ENCODE measurements at places on chromosomes 4 and X.
A peak's percentile ranks its signal among the peaks of the same experiment; 100 is the strongest.

- no peak for DNase-seq
- no peaks in the 10 kb centered on the region for H3K36me3 ChIP-seq
- H3K4me1 ChIP-seq: no peaks in the 10 kb centered on the region
- H3K27ac ChIP-seq: no peak overlapping the region
These were observed 248.1 kb downstream of the EVC2 start for GRCh38 chr4:5460106-5460801.

DNA sequence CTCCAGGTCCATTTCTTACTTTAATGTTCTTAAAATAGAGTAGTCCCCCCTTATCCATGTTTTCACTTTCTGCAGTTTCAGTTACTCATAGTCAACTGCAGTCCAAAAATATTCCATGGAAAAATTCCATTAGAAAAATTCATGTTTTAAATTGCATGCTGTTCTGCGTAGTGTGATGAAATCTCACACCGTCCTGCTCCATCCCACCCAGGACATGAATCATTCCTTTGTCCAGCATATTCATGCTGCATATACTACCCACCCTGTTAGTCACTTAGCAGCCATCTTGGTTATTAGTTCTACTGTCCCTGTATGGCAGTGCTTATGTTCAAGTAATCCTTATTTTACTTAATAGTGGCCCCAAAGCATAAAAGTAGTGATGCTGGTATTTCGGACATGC is 5.4 kb upstream of the PDLIM5 start:
- H3K27me3 ChIP-seq: no peaks in the 10 kb centered on the region
- H3K4me3 ChIP-seq: no peak overlapping the region
- H3K27ac ChIP-seq: peak overlapping the region; percentile 69
- no peaks in the 10 kb centered on the region for H3K36me3 ChIP-seq
- DNase-seq: no peak
- H3K4me1 ChIP-seq: peaks cover 31% of the 10 kb centered on the region

- H3K4me3 ChIP-seq: no peak overlapping the region
- H3K36me3 ChIP-seq: no peaks in the 10 kb centered on the region
- H3K4me1 ChIP-seq: no peaks in the 10 kb centered on the region
- H3K27me3 ChIP-seq: no peaks in the 10 kb centered on the region
- H3K27ac ChIP-seq: no peak overlapping the region
- no peak for DNase-seq
These were observed 172.9 kb downstream of the PRDM5 start for GRCh38 chr4:120749445-120750151.

GRCh38 chr4:188008377-188008776 is 12.8 kb downstream of the ZFP42 start:
- no peaks in the 10 kb centered on the region for H3K4me1 ChIP-seq
- H3K36me3 ChIP-seq: no peaks in the 10 kb centered on the region
- H3K4me3 ChIP-seq: no peak overlapping the region
- H3K27ac ChIP-seq: peak overlapping the region; percentile 44

- no peaks in the 10 kb centered on the region for H3K27me3 ChIP-seq
- no peak overlapping the region for H3K4me3 ChIP-seq
- no peaks in the 10 kb centered on the region for H3K36me3 ChIP-seq
- no peak overlapping the region for H3K27ac ChIP-seq
These were observed 389.2 kb downstream of the IQCM start for GRCh38 chr4:149426461-149426860.

GRCh38 chr4:175787948-175788347 is 24.1 kb downstream of the GPM6A start:
- no peak overlapping the region for H3K27ac ChIP-seq
- H3K4me3 ChIP-seq: no peak overlapping the region
- H3K27me3 ChIP-seq: no peaks in the 10 kb centered on the region
- no peaks in the 10 kb centered on the region for H3K4me1 ChIP-seq
- DNase-seq: no peak
- no peaks in the 10 kb centered on the region for H3K36me3 ChIP-seq

GRCh38 chrX:9318213-9318612 is 146.6 kb upstream of the TBL1X start:
- no peak overlapping the region for H3K4me3 ChIP-seq
- no peak for DNase-seq
- no peak overlapping the region for H3K27ac ChIP-seq
- H3K27me3 ChIP-seq: no peaks in the 10 kb centered on the region
- H3K4me1 ChIP-seq: no peaks in the 10 kb centered on the region
- H3K36me3 ChIP-seq: no peaks in the 10 kb centered on the region

DNA sequence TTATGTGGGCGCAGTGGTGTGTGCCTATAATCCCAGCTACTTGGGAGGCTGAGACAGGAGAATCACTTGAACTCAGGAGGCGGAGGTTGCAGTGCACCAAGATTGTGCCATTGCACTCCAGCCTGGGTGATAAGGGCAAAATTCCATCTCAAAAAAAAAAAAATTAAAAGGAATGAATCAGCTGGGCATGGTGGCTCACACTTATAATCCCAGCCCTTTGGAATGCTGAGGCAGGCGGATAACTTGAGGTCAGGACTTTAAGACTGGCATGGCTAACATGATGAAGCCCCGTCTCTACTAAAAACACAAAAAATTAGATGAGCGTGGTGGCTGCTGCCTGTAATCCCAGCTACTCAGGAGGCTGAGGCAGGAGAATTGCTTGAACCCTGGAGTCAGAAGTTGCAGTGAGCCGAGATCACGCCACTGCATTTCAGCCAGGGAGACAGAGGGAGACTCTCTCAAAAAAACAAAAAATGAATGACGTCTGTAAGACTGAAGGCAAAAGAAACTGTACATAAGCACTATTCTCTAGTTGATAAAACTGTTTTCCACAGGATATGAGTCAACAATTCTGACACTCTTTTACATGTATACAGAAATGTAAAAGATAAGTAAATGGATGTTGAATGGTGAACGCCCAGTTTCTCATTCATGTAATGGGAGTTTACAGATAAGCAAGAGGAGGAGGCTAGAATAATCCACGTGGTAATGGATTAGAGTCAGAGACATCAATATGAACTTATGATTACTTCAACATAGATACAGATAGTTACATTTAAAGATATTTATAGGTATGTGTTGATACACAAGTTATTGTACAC is 22.2 kb downstream of the CENPC start:
- H3K36me3 ChIP-seq: peaks cover 22% of the 10 kb centered on the region
- no peaks in the 10 kb centered on the region for H3K27me3 ChIP-seq
- no peaks in the 10 kb centered on the region for H3K4me1 ChIP-seq

DNA sequence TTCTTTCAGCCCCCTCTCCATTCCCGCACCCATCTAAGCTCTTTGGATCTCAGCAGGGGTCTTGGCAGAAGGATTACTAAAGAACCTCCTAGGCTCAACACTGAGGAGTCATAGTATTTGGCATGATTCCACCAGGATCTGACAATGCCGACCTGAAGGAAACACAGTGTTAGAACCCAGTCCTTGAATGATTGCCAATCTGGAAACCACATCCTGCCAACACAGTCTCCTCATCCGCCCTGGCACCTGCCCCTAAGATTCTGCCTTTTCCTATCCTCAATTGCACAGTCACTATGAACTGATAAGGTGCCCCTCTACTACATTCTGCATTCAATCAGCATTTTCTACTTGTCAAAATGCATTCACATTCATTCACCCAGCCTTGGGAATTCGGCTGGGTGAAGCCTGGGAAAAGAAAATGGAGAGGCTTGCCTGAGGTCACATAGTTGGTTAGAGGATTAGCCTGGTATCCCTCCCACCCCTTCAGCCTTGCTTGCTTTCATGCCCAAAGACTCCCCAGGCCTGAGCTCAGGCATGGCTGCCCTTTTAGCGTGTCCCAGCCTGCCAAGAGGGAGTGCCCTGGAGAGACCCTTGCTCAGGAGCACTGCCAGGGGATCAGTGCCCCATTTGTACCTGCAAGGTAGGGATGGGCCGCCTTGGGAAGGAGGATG is 2.2 kb upstream of the CLDN2 start:
- peak overlapping the region; percentile 21 for H3K27ac ChIP-seq
- no peaks in the 10 kb centered on the region for H3K36me3 ChIP-seq
- peaks cover 13% of the 10 kb centered on the region for H3K4me1 ChIP-seq

DNA sequence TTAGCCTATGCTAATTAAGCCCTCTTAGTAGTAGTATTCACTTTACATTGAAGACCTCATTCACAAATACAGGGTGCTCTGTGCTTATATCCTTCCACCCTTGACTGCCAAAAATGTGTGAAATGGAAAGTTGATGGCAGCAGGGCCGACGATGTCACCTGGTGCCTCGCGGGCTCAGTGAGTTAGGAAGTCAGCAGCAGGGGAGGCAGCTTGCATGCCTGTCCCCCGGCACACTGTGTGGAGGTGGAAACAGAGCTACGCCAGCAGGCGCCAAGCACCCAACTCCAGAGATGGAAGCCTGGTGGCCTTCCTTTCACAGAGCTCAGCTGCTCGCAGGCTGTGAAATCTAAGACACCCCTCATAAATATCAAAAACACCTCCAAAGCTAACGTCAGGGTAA is 8.4 kb downstream of the MSL3 start:
- no peak overlapping the region for H3K27ac ChIP-seq
- no peak for DNase-seq
- no peaks in the 10 kb centered on the region for H3K4me1 ChIP-seq
- H3K4me3 ChIP-seq: no peak overlapping the region
- H3K27me3 ChIP-seq: no peaks in the 10 kb centered on the region
- H3K36me3 ChIP-seq: peaks cover 23% of the 10 kb centered on the region

DNA sequence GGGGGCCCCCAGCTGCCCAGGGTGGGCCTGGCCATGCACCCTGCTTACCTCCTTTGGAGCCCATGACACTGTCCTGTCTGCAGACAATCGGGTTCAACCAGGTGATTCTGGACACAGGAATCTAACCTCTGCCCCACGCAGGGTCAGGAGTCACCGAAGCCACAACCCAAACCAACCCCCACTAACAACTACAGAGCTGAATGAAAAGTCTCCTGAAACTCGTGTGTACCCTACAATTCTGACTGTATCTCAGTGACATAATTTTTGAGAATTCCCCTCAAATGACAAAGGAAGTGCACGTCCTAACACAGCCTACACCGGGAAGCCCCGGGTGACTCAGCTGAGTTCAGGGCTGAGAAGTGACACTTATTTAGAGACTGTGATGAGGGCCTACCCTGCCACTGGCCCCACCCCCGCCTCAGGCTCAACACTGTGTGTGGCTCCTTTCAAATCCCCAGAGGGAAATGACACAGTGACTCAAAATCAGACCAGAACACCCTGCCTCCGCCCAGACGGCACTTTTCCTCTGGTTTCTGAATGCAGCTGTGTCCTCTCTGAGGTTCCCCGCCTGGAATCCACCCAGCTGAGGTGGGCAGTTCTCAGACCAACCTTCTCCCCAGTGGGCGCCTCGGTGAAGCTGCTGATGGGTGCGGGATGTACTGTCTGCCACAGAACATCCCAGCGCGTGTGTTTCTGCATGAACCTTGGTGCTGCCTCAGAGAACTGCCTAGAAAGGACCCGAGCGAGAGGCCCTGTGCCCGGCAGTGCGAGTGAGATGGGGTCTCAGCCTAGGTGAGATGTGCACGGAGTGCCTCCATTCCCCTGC is 9.9 kb downstream of the TNIP2 start:
- H3K27ac ChIP-seq: peak overlapping the region; percentile 46
- H3K4me3 ChIP-seq: no peak overlapping the region
- H3K4me1 ChIP-seq: peaks cover 21% of the 10 kb centered on the region
- DNase-seq: no peak

DNA sequence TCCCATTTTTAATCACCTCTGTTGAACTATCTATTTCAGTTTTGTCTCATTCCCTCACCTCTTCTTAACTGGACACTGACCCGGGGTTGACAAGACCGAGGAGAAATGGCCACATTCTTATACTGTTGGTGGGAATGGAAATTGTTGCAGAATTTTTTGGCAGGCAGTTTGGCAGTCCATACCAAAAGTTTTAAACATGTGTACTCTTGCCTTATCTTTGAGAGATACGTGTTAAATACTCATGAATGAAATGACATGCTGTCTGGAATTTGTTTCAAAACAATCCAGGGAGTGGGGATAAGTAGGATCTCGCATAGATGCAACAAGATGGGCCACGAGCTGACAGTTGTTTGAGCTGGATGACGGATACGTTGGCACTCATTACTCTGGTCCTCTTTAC is 12.1 kb downstream of the FGFBP1 start:
- H3K36me3 ChIP-seq: no peaks in the 10 kb centered on the region
- DNase-seq: no peak

DNA sequence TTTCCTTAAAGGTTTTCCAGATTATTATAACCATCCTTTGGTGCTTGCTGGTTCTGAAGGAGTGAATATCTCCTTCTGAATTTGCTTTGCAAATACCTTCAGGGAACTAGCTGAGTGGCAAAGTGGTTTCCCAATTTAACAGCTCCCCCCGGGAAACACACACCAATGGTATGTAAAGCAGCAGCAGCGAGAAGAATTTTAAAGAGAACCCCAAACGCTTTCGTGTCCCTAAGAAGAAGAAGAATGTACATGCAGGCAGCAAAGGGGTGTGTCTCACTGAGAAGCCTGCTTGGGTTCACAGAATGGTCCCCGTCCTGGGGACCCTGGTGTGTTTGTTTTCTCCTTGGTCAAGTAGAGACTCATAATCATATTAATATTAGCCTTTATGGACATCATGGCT is 4.2 kb upstream of the AKAP17A start:
- DNase-seq: no peak
- no peak overlapping the region for H3K27ac ChIP-seq
- H3K36me3 ChIP-seq: no peaks in the 10 kb centered on the region

GRCh38 chr4:11250510-11250909 is 178.2 kb downstream of the HS3ST1 start:
- H3K4me1 ChIP-seq: no peaks in the 10 kb centered on the region
- DNase-seq: no peak

GRCh38 chr4:132180020-132180427 is 969.1 kb upstream of the PCDH10 start:
- H3K36me3 ChIP-seq: no peaks in the 10 kb centered on the region
- H3K4me3 ChIP-seq: no peak overlapping the region
- H3K27me3 ChIP-seq: no peaks in the 10 kb centered on the region
- peak overlapping the region; percentile 45 for H3K27ac ChIP-seq

DNA sequence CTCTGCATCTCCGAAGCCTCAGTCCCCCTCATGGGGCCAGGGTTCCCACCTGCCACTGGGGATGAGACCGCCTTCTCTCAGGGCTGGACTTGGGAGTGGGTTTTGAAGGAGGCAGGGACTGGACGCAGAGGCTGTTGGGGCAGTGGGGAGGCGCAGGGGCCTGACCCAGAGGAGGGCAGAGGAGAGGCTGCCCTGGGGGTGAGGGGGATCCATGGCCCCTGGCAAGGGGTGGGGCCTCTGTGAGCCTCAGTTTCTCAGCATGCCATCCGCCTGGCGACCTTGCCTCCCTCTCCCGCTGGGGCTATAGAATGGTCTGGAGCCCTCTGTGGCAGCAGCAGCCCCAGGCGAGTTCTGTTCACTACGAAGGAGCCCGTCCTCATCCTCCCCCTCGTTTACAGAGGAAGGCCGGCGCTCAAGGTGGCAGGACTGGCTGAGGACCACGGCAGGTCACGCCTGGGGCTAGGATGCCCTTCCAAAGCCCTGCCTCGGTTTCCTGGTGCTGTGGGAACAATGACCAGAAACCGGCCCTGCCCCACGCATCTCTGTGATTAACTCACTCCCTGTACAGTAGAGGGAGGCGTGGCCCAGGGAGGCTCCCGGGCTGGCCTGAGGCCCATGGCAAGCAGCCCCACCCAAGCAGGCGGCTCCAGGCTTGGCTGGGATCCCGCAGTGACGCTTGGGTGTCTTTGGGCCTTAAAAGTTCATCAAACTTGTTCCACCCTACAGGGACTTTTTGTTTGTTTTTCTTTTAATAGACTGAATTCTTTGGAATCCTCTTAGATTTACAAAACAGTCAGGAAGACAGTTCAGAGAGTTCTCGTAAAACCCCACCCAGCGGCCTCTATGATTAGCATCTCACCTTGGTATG is 16.0 kb upstream of the SH3TC1 start:
- no peaks in the 10 kb centered on the region for H3K36me3 ChIP-seq
- no peak overlapping the region for H3K4me3 ChIP-seq
- H3K27ac ChIP-seq: peak overlapping the region; percentile 88
- peaks cover 42% of the 10 kb centered on the region for H3K4me1 ChIP-seq
- H3K27me3 ChIP-seq: no peaks in the 10 kb centered on the region

Measured in RWPE2 (cell line).